ENCODE measurements at places on chromosomes 1 and 21.

DNA sequence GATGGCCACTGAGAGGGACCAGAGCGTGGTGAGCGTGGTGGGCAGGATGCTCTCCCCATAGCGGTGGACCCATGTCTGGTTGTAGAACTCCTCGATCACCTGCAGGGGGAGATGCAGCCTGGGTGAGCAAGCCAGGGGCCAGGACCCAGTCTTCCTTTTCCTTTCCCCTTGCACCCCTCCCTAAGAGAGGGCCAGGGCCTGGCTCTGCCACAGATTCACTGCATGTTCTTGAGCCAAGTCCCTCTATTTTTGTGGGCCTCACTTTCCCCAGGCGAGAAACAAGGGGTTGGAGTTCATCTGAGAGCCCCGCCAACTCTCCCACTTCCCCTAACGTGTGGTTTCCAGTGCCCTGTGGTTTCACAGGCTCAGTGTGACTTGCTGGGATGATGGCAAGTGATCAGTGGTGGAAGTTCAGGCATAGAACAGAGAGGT is 27.5 kb downstream of the SLC2A1 start:
- DNase-seq = peak; percentile 57

DNA sequence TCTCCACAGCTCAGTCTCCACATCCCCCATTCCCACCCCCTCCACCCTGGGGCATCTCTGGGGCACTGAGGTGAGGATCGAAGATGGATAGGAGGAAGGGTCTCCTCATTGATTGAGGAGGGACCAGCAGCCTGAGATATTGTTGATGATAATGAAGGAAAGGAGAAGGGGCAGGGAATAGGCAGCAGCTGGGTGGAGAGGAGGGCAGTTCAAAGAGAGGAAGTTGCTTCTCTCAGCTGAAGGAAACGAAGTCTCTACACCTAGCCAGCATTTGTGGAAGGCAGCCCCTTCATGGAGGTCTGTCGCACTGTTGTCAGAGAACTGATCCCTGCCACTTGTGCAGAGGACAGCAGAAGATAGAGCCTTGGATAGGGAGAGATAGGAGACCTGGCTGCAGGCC is 5.7 kb downstream of the KNCN start:
- no peak for DNase-seq

DNA sequence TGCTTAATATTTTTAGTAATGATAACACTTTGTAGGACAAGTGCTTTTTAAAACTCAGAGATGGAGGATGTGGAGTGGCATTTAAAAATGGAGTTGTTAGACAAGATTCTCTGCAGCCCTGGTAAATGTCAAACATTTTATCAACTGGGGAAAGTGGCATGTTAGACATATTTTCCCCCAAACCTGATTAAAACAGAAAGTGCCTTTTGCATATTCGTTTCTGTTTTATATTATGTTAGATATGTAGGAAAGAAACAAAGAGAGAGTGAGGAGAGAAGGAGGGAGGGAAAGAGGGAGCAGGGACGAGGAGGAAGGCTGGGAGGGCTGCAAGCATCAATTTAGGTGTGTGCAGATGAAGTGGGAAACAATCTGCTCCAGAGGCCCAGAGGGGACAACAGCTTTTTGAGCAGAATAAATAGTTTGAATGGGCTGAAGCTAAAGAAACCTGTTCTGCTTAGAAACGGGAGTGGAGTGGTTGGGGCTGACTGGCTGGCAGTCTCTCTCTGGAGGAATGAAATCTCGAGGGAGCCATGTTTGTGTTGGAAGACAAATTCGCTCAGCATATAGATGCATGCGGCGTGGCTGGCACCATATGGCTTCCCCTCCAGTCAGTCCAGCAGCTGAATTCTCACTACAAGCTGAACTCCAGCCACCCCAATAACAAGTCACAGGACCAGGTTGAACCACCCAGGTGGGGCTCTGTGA is 502.2 kb downstream of the AJAP1 start:
- no peak for DNase-seq

GRCh38 chr1:93888900-93889299 is 9.9 kb upstream of the DNTTIP2 start:
- DNase-seq = no peak

DNA sequence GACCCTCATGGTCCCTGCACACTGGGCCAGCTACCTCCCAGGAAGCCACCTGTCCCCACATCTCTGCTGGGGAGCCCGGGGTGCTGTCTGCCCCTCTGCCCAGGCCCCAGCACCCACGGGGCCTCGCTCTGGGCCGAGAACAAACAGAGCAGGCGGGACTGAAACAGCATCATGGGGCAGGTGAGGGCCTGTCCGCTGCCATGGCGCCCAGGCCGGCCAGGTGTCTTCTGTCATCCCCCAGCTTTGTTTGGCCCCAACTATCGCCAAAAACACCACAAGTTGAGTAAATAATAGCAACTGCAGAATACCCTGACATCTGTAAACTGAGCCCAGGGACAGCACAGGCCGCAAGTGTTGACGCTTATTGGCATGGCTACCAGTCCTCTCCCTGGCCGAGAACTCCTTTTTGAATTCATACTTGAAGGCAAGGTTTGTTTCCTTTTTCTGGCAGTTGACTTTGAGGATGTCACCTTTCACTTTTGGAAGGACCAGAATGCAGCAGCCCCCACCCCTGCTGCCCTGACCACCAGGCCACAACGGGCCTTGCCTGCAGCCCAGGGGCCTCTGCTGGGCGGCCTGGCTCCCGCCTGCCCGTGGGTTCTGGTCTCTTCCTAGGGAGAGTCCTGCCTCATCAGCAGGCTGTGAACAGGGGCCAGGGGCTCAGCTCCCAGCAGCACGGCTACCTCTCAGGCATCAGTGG is 152.7 kb downstream of the CASZ1 start:
- DNase-seq = no peak

- DNase-seq = no peak
Observed at GRCh38 chr1:21499283-21499950, 9.8 kb upstream of the ALPL start.

GRCh38 chr21:29208682-29209059 is 78.2 kb downstream of the MAP3K7CL start:
- no peak for DNase-seq

- DNase-seq = no peak
Observed at GRCh38 chr1:219797009-219797408, 131.3 kb downstream of the SLC30A10 start.

DNA sequence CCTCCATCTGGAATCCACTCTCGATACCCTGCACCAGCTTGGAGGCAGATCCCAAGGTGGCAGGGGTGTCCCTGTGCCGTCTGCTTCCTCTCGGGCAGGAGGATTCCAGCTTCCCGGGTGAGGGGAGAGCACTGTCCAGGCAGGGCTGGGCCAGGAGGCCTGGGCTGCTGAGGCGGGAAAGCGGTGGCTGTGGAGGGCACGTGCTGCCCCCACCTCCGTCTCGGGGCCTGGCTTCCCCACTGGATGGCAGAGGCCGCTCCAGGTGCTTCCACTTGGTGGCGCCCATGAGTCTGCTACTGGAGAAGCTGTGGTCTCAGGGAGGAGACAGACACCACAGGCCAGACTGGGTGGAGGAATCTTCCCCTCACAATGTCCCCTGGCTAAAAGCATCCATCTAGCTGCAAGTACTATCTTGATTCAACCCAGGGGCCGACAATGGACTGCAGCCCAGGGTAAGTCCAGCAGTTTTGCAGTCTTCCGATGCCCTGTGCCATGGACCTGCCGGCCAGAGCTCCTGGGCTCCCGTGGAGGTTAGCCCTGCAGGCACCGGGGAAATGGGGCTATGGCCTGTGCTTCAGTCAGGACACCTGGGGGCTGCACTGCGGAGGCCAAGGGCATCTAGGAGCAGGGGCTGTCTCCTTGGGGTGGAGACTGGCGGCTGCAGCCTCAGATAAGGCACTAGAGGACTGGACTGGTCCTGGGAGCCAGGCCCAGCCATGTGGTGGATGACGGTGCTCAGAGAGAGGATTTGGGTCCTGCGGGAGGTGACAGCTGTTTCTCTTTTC is 41.3 kb upstream of the EIF4G3 start:
- peak; percentile 49 for DNase-seq

DNA sequence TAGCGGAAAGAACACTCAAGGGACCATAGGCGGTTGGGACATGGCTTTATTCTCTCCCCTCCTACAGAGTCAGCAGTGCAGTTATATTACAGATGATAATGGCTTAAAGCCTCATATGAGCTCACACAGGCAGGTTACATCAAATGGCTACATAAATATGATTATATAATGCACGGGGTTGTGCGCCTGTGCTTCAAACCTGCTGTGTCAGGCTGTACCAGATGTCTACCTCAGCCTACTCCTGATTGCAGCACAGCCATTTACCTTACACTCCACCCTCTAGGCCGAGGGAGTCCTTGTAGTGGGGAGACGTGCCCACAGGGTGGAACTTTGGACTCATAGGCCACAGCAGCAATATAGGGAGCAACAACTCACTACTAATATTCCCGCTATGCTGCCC is 16.4 kb upstream of the TBX19 start:
- DNase-seq = no peak

DNA sequence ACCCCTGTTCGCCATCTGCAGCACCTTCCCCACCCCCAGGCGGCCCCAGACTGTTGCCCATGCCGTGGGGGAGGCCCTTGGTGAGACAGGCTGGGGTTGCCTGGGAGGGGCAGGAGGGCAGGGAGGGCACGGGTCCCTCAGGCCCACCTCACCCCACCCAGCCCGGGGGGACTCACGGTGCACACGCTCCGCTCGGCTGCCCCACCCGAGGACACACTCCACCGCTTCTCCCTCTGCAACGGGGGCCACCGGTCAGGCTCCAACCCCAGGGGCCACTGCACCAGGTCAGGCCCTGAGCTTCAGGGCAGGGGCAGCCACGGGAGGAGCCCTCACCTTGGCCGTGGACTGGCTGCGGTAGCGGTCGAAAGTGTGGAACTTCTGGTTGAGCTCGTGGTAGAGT is 24.0 kb upstream of the COL16A1 start:
- DNase-seq = no peak

DNA sequence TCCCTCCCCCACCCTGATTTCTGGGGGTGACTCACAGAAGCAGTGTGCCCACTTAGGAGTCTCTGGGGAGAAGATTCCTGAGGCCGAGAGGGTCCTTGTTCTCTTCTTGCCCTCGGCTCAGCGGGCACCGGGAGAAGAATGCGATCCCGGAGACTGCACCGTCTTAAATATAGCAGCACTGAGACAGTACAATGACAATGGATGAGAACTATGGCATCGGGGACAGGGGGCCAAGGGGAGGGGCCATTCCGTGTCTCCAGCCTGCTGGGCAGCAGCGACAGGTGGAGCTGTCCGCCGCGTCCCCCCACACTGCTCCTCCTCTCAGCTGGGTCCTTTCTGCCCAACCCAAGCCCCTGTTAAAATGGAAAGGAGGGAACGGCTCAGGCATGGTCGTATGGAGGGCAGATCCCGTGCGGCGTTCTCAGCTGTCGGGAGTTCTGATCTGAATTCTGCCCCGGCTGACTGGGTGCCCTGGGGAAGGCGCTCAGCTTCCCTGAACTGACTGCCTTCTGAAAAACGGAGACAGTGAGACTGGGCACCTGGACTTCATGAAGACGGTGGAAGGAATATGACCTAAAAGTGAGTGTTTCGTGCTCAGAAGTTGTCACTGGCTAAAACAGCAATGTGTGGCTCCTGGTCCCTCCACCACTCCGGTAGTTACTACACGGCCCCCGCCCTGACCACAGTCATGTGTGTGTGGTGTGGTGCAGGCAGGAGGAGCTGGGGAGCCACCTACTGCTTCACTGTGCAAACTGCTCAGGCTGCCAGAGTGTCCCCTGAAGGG is at the start of gene MYOM3:
Gene MYOM3, minus strand, starts transcription at position 140 of the 784 bp plus-strand sequence. CDS start 3,499 bp downstream, outside the sequence.
- peak; percentile 81 for DNase-seq

DNA sequence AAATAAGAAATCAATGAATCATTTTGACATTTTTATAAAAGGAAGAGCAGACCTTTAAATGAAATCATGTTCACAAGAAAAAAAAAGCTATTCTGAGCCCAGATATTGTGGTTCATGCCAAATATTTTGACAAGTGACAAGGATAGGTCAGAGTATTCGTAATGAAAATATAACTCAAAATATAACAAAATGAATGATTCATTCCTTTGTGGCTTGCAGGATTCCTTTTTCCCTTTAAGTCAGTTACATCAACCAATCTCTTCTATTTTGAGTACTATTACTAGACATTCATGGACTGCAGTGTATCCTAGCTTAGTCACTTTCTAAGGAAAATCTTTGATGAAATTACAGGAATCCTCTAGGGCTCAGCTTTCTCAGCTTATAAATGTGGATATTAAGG is 188.7 kb downstream of the COL11A1 start:
- DNase-seq = no peak

- no peak for DNase-seq
Observed at GRCh38 chr1:192826791-192827546, 18.1 kb downstream of the RGS2 start.

GRCh38 chr1:192668409-192668983 is 32.5 kb downstream of the RGS13 start:
- DNase-seq = no peak

DNA sequence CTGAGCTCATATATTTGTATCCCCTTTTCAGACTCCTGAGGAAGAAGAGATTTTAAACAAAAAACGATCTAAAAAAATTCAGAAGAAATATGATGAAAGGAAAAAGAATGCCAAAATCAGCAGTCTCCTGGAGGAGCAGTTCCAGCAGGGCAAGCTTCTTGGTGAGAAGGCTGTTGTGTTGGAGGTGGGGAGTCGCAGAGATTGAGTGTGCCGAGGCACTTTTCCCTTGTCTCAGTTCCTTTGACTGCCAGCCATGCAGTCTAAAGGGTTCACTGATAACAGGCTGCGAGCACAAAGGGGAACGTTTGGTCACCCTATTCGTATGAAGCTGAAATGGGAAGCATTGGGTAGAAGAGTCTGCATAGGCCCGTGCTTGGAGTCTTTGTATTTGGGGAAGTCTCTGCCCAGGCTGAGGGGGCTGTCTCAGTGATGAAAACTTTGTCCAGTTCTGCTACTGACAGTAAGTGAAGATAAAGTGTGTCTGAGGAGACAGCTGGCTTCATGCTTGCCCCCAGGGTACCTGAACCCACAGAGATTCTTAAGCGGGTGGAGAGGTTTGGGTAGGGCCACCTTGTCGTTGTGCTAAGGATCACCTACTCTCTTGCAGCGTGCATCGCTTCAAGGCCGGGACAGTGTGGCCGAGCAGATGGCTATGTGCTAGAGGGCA is 2.8 kb downstream of the RPS8 start:
- no peak for DNase-seq

- peak; percentile 76 for DNase-seq
Observed at GRCh38 chr1:22131875-22132486, 10.9 kb downstream of the WNT4 start.

All from urothelium cell line (cell line).